A549 treated with dexamethasone at 1 μM for 4 hours (cell line): ENCODE measurements at places on chromosomes 6 and 20. TPM values are rescaled to one million over a fixed set of nuclear protein-coding genes. Genes with fewer than 3 reads are reported as not detected.

Gene MATN4
- total RNA-seq = 0.03 to 0.14 TPM (median 0.07 TPM) in 5 replicates

Gene RWDD2A
- 1.3 to 1.9 TPM (median 1.7 TPM) in 5 replicates for total RNA-seq

Gene RAB44
- total RNA-seq = 0.04 to 0.05 TPM (median 0.04 TPM) in 5 replicates

Gene BPIFB1
- total RNA-seq = 0.06 to 0.16 TPM (median 0.15 TPM) in 3 of 5 replicates, not detected in the others

Gene NMBR
- total RNA-seq = not detected in 5 replicates

Gene ADGRF4
- 16.3 to 19.6 TPM (median 17.1 TPM) in 5 replicates for total RNA-seq

Gene SLC4A11
- 10.3 to 16.1 TPM (median 15.3 TPM) in 5 replicates for total RNA-seq
